ENCODE measurements at places on chromosomes 4 and X.

DNA sequence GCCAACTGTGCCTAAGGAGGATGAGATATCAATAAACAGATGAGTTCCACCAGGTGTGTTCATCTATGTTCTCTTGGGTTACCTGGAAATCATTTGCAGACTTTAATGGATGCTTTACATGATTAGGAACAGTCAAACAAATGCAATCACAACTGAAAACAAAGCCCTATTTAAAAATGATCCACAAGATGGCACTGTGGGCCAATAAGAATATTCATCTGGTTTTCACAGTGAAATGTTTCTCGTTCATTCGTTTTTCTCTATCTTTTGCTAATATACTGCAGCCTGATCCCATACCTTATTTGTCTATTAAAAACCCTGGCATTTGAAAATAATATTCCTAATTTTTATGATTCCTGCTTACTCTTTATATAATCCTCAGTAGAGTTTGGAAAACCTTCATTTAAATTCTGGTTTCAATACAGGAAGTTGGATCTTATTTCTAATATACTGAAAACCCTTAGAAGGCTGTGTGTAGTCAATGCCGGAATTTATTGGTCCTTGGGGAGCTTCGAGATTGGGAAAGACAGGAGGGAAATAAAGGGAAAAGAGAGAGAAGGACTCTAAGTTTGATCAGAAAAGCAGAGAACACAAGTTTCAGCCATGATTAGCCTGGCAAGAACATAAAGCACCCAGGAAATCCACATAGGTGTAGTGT is 63.8 kb upstream of the TAPT1 start:
- DNase-seq: no peak

GRCh38 chr4:78937837-78938236 is 1.4 kb downstream of the PAQR3 start:
- DNase-seq: no peak

DNA sequence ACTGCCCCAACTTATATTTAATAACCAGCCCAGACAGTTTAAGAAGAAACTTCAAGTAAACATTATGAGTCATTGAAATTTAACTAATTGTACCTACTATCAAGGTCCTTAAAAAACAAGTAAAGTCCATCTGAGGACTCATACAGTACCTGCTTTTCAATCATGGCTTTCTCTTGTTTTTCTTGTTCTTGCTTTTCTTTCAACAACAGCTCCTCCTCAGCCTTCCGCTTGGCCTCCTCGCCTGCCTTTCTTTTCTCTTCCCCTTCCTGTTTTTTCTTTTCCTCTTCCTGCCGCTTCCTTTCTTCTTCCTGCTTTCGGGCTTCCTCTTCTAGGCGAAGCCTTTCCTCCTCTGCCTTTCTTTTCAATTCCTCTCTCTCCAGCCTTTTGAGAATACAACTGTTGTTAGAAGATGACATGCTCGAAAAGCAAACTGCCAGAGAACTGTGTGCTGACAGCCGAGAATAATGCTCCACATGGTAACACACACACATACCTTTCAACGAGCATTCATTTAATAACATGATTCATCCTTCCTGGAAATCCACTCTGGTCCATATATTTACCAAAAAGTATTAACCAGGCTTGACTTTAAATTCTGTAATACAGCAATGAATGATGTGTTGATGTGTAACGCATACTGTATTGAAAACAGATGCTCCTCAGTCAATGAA is 25.2 kb upstream of the BCLAF3 start:
- DNase-seq: no peak

DNA sequence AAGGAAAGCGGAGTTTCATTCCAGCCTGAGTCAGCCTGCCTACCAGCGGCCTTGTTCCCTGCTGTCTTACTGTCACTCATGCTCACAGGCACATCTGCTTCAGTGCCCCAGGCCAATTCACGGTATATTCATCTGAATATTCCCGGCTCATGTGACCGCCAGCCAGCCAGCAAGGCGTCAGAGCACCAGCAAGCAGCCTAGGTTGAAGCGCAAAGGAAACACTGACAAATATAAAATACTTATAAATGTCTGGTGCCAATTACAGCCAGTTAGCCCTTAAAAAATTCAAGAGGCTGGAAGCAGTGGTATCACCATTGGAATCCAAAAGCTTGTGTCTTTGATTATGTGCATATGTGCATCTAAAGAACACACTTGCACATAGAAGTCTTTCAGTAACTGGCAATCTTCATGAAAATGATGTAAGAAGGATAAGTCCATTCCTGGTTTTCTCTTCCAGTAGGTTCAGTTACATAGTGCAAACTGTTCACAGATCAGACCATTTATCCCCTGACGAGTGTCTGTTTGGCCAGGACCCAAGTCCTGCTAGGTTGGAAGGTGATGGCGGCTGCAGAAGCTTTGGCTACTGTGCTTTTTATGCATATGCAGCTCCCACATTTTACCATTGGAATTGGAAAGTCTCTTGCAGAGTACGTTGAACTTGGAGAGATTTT is 61.3 kb downstream of the LUZP4 start:
- no peak for DNase-seq

- DNase-seq: no peak
These were observed 800.5 kb upstream of the DIAPH2 start for GRCh38 chrX:95884186-95884585.

DNA sequence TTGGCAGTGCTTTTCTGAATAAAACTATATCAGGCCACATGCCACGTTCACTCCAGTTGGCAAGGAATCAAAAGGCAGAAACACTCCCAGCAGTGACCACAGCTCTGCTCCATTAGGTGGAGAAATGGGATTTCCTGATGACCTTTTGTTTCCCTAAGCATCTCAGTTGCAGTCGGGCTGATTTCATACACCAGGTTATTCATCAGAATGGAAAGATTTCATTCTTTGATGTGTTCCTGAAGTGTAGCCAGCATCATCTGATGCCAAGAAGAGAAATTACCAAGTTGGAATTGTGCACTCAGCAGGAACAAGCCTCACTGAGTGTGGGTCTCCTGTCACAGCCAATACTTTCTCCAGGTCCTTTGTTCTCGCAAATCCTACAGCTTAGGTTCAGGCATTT is 193.7 kb downstream of the SPATA18 start:
- no peak for DNase-seq

GRCh38 chr4:86940920-86941460 is 6.2 kb downstream of the AFF1 start:
- no peak for DNase-seq

DNA sequence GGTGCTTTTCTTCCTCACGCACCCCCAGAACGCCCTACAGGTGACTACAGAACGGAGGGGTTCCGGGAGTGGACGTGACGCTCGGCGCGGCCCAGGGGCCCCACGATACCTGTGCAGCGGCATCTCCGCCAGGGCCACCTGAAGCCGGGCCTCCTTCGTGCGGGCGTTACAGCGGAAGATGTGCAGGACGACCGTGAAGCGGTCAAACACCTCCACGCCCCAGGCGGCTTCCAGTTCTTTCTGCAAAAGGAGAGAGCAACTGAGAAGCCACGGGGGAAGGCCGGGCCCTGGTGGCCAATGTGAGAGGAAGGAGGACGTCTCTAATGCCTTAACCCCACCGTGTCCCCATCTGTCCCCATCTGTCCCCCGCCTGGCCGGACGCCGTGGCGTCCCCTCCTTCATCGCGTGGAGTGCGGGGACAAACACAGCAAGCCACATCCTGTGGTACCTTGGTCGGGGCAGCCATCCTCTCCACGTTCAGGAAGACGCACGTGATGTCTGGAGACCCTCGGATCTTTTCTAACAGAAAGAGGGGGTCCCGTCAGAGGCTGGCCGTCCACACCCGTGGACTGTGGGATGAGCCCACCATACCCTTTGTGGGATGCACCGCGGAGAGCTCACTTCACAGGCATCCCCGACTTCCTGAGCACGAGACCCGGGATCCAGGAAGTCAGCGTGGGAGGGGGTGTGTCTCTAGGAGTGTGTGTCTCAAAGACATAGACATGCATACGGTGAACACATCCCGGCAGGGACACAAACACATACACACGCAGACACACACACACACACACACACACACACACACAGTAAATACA is 3.6 kb downstream of the GTPBP6 start:
- no peak for DNase-seq

DNA sequence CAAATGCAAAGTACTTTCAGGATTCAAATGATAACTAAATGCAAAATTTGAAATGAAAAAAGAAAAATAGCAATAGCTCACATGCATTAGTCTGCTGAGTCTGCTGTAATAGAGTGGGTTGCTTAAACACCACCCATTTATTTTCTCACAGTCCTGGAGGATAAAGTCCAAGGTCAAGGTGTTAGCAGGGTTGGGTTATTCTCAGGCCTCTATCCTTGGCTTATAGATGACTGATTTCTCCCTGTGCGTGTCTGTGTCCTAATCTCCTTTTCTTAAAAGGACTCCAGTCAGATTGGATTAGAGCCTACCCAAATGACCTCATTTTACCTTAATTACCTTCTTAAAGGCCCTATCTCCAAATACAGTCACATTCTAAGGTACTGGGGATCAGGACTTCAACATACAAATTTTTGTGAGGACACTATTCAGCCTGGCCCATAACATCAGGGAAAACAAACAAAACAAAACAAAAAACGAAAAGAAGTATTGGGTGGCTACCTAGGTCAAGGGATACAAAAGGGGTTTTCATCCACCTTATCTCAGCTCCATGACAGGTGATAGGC is 6.3 kb upstream of the TBL1X start:
- DNase-seq: no peak

GRCh38 chr4:75514949-75515612 is 808 bp downstream of the THAP6 start:
- DNase-seq: no peak

DNA sequence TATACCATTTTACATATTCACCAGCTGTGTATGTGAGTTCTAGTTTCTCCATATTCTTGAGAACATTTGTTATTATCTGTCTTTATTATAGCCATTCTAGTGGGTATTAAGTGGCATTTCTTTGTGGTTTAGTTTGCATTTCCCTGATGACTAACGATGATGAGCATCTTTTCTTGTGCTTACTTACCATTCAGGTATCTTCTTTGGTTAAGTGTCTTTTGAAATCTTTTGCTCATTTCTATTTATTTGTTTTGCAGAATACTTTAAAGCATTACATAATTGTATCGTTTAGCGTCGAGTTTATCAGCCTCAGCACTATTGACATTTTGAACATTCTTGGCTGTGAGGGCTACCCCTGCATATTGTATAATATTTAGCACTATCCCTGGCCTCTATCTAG is 85.4 kb downstream of the FRMPD4 start:
- no peak for DNase-seq

DNA sequence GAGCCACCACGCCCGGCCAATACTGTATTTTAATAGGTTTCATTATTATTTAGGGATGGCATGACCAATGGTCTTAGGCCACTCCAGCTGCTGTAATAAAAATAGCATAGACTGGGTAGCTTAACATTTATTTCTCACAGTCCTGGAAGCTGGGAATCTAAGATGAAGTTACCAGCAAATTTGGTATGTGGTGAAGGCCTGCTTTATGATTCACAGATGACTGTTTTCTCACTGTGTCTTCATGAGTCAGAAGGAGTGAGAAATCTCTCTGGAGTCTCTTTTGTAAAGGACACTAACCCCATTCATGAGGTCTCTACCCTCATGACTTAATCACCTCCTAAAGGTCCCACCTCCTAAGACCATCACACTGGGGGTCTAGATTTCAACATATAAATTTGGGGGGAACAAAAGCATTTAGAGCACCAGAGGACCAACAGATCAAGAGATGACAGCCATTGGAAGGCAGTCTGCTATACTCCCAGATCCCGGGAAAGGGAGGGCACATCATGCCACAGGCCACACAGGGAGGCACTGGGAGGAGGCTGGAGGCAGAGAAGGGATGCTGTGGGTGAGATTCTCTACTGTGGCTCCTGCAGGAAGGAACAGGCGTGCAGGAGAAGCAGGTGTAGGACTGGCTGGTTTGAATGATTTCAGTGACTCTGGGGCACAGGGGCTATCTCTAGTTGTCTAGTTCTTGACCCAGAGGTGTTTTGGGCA is 335.8 kb upstream of the SFRP2 start:
- no peak for DNase-seq

DNA sequence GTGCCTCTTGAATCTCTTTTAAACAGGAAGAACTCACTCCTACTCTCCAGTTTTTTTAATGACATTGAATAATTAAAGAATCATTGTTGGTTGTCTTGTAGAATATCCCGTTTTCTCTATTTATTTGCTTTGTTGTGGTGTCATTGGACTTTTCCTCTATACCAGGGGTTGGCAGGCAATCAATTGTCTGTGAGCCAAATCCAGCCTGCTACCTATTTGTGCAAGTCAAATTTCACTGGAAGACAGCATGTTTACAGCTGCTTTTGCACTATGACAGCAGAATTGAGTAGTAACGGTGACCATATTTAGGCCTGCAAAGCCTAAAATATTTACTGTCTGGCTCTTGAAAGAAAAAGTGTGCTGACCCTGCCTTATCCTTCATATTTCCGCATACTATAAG is 34.8 kb downstream of the POLA1 start:
- no peak for DNase-seq

DNA sequence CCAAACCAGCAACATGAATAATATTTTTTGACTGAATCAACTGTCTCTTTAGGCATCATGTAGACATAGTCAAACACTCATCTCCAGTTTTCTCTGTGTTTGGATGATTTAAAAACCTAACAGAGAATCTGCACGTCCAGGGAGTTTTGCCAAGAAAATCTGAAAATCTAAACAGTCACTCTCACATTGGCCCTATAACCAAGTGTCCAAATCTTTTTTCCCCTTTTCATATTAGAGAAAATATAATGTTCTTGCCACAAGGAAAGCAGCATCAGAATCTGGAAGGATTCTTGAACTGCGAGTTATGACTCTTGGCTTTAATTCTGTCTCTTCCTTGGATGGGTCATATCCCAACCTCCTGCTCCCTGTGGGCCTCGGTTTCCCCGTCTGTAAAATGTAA is 8.8 kb upstream of the CHRDL1 start:
- DNase-seq: no peak

DNA sequence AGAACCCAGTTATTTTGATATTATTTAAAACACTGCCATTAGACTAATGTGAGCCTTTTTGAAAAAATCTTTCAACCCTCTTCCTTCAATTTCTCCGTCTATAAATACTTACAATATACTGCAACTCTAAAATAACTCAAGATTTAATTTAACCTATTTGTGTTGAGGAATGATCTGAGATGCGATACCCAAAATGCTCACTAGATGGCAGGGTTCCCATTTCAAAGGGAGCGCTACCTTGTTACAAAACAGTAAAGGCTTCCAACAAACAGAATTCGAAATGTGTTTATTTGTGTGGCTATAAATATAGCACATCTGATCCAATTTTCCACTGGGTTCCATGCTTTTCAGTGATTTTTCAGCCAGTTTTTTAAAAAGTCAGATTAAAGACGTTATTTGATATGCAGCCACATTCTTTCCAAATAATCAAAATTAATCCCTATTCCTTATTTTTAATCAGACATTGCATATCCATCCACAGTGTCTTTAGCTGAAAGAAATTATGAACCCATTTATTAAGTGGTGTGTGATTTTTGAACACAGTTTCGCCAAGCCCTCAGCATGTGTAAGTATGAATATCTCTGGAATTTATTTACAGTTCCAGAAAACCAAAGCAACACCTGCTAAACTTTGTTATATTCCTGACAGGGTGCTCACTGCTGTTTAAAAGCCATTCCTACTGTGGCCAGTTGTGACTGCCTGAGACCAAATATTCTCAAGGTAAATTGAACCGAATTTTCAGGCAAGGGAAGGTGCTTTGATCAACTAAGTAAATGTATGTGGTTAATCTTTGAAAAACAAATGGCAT is 668.0 kb upstream of the LCORL start:
- DNase-seq: no peak

All from activated CD4-positive, CD25-positive, alpha-beta regulatory T cell treated with anti-CD3 and anti-CD28 coated beads, Interleukin-2, amount 50 U/mL, for 16 hours (primary cell).